H9 (cell line): ENCODE measurements at places on chromosomes 12 and 14. TPM values are rescaled to one million over a fixed set of nuclear protein-coding genes. Genes with fewer than 3 reads are reported as not detected.

The KHNYN gene
- 30.0 and 31.3 TPM in 2 replicates for total RNA-seq

The TRAF3 gene
- 9.6 TPM in 2 replicates for total RNA-seq

The KRT7 gene
- total RNA-seq, result 8.9 and 10.0 TPM in 2 replicates

The APOF gene
- total RNA-seq, result not detected in 2 replicates

The NINJ2 gene
- 0.24 and 0.77 TPM in 2 replicates for total RNA-seq

The RDH16 gene
- total RNA-seq, result 0.31 and 0.39 TPM in 2 replicates

The VRTN gene
- total RNA-seq, result 104 and 105 TPM in 2 replicates

The SLC6A12 gene
- total RNA-seq, result 0.17 and 0.20 TPM in 2 replicates

The NEUROD4 gene
- not detected in 2 replicates for total RNA-seq

The PPP1R1A gene
- 4.3 and 8.5 TPM in 2 replicates for total RNA-seq

The EIF2S3B gene
- 2.1 and 2.2 TPM in 2 replicates for total RNA-seq
